ENCODE measurements at places on chromosomes 16 and 17. TPM values are rescaled to one million over a fixed set of nuclear protein-coding genes. Genes with fewer than 3 reads are reported as not detected.

Gene CEP131
- 9.6 TPM for total RNA-seq

Gene C16orf82
- total RNA-seq, result not detected

Gene PLCD3
- 216 TPM for total RNA-seq

Gene TMEM114
- total RNA-seq, result not detected

Gene C17orf113
- total RNA-seq, result 0.57 TPM

Gene SLC5A11
- total RNA-seq, result 0.66 TPM

Gene NUPR1
- 15.2 TPM for total RNA-seq

Gene ABCC6
- 1.1 TPM for total RNA-seq

Gene MYL11
- not detected for total RNA-seq

Gene CPHXL2
- not detected for total RNA-seq

Gene KRT17
- 1.2 TPM for total RNA-seq
